Left renal cortex interstitium (tissue), 4 donors: ENCODE measurements at places on chromosomes 12 and 14.
A peak's percentile ranks its signal among the peaks of the same experiment; 100 is the strongest.

DNA sequence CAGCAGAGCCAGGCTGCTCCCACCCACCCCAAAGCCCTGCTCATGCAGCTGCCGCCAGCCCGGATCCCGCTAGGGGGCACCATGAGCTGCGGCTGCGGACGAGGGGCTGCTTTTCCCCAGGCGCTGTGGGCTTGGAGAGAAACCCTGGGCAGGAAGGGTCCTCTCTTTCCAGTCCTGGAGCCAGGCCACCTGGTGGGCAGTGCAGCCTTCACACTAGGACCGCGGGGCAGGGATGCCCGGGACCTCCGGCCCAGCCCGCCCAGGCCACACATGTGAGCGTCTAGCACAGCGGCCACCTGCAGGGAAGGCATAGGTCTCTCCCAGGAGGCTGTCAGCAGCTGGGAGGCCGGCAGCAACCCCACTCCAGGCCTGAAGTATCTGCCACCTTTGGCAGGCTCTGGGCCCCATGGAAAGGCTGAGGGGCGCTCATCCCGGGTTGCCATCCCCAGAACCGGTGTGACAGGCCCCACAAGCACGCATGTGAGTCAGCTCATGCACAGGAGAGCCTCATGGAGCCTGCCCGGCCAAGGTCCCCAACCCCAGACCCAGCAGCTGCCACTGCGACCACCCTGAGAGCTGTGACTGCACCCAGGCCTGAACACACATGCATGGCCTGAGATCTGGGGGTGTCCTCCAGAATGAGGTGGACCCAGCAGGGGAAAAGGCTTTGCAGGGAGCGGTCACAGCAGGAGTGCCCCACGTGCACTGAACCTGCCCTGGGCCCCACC lies 280.0 kb upstream of the RTL1 start:
- no peak for DNase-seq

DNA sequence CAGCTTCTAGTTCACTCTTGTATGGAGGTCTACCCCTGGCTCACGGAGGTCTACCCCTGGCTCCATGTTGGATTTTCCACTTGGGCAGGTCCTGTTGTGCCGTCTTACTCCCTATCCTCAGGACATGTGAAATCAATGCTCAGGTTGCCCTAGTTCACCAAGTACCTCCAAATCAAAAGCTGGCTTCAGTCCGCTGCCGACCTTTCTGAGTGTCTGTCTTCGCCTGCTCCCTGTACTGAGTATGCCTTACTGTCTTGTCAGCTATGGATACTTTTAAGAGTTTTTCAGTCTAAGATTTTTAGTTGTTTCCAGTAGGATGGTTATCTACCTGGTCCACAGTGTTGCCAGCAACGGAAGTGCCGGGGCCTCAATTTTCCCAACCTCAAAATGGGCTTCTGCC lies 40.1 kb upstream of the BCL11B start:
- DNase-seq, result no peak

DNA sequence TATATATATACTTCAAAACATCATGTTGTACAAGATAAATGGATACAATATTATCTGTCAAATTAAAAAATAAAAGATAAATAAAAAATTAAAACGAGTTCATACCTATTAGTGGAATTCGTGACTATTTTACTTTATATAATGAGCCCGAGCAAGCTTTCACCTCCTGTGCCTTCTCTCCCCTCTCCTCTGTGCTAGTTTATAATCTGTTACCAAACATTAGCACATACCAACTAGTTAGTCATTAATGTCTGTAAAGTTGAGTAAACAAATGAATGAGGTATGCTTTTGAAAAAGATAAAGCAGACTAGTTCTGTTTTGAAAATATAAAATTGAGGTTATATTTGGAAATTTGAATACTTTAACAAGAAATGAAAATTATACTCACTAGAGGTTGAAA lies 84.0 kb downstream of the LRRC9 start:
- DNase-seq, result no peak

DNA sequence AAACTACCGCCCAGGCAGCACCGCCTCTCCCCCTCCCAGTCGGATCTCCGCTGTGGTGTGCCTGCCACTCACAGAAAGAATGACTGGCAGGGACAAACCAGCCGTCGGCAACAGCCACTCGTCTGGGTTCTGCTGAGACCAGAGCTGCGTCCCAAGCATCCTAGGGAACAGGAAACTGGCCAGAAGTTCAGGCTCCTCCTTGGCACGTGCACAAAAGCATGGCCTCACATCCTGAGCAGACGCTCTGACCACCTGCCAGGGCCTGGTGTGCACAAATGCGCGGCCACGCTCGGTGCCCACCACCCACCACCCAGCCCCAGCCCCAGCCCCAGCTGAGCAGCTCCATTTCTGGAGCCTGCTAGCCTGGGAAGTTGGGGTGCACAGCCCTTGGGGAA lies 214.8 kb downstream of the DPF3 start:
- DNase-seq, result no peak

DNA sequence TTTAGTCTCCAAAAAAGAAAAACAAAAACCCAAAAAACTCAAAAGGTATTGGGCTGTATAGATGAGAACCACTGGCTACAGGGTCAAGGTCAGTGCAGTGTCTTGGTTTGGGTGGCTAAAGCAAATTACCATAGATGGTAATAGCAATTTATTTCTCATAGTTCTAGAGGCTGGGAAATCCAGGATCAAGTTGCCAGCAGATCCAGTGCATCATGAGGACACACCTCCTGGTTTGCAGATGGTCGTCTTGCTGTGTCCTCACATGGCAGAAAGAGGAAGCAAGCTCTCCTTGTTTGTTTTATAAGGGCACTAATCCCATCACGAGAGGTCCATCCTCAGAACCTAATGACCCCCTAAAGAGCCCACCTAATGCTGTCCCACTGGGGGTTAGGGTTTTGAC lies 11.2 kb downstream of the COX14 start:
- DNase-seq, result no peak

- no peak for DNase-seq
These were observed 68.9 kb upstream of the BBS10 start for GRCh38 chr12:76417116-76417515.

DNA sequence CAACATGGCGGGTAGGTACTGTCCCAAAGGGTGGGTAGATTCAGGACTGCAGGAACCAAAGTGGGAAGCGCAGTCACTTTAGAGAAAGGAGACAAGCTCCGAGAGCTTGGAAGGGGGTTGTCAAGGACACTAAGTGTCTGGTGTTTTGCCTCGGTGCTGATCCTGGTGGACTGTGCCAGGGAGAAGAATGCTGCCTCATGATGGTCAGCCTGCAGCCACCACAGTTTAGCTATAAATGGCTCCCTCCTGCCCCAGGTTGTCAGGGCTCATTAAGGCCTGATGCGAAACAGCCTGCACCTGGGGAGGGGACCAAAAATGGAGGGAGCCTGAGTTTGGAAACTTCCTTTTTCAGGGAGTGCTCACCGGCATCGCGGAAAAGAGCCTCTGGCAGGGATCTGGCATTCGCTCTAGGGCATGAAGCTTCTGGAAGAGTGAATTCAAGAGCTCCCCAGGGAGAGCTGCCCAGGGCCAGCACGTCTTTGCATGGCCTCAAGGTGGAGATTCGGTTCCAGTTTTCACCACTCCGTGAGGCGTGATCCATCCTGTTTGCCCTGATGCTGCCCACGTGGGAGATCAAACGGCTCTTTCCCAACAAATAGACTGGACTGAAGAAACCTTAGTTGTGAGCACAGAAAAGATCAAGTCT lies 164.0 kb downstream of the FOXN3 start:
- no peak for DNase-seq

- DNase-seq, result no peak
These were observed 66.4 kb downstream of the PTPRR start for GRCh38 chr12:70854138-70854537.

GRCh38 chr12:124904306-124905098 lies 9.9 kb downstream of the UBC start:
- no peak for DNase-seq

- DNase-seq, result no peak
These were observed 23.4 kb upstream of the BMP4 start for GRCh38 chr14:53979747-53980642.

DNA sequence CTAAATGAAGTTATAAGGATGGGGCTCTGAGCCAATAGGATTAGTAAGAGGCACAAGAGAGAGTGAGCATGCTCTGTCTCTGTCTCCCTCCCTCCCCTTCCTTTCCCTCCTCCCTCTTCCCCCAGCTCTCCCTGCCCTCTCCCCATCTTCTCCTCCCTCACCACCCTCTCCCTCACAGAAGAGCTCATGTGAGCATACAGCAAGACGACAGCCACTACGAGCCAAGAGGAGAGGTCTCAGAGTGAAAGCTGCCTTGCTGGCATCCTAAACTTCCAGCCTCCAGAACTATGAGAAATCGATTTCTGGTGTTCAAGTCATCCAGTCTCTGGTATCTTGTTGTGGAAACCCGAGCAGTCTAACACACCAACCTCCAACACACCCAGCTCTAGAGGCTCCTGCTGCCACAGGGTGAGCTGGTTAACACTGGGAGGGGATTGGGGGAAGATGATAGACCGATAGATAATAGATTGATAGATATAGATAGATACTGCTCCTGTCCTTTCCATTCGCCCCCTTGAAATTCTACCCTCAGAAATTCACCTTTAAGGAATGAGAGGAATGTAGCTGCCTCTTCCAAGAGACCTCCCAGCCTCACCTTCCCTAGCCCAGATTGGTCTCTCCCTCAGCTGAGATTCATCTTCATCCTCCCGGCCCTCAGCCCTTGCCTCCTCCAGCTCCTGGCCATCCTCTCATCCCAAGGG lies 25.8 kb upstream of the ACTN1 start:
- DNase-seq, result no peak

- no peak for DNase-seq
These were observed 125.8 kb downstream of the KTN1 start for GRCh38 chr14:55705651-55706364.

DNA sequence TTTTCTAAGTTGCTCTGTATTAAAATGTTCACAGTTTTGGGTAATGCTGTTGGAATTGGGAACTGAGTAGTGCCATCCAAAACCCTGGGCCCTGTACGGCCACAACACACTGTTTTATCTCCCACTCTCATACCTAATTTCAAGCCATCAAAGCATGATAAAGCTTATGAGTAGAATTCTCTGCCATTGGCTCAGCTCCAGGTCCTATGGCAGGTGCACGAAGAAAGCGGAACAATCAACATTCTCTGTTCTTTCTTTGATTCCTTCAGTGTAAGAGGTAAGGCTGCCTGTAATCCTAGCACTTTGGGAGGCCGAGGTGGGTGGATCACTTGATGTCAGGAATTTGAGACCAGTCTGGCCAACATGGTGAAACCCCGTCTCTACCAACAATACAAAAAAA lies 394.9 kb downstream of the CCDC91 start:
- no peak for DNase-seq

DNA sequence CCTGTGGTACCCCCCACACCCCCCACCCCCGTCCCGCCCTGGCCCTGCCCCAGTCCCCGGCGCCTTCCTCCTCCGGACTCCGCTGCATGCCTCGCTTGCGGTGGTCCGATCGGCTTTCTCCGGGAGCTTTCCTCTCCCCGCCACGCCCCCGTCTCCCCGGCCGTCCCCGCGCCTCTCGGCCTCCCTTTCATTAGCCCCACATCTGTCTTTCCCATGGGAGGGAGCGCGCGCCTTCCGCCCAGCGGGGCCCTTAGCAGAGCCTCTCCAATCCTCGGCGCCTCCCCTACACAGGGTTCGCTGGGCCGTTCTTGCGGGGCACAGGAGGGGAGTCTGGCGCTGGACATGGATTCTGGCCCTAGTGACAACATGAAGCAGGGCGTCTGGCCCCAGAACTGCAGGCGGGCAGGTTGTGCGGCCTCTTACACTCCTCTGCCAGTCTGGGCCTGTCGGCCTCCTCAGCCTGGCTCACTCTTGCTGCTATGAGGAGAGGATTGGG lies 1.5 kb upstream of the EFS start:
- peak; percentile 69 for DNase-seq

- DNase-seq, result no peak
These were observed 291.7 kb upstream of the DDHD1 start for GRCh38 chr14:53444677-53445312.

DNA sequence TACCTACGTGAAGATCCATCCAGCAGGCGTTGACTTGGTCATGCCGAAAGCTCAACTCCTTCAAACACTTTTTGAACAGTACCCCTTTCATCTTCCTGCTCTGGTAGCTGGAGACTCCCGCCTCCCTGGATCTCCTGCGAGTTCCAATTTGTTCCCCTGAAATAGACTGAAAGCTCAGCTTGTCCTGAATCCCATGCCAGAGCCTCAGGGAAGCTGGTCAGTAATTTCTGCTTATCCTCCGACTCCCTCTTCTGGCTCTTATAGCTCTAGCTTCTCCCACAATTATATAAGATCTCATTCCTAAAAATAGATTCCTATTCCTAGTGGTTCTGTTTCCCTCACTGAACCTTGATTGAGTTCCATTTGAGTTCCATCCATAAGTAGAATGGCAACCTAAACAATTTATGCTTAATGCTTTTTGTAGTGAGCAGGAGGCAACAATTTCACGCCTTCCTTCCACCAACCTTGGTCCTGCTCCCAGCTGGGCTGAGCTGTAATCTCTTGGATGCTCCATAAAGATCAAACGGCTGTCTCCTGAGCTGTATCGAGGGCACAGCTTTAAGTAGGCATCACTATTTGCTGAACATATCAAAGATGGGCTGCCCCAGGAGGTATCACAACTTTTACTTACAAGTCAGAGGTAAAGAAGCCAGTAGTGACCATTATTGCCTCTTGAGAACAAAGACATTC lies 8.0 kb upstream of the TMEM132C start:
- no peak for DNase-seq

GRCh38 chr12:92778525-92778924 lies 75.7 kb downstream of the PLEKHG7 start:
- no peak for DNase-seq

GRCh38 chr14:99012703-99013102 lies 259.3 kb downstream of the BCL11B start:
- DNase-seq, result no peak

- no peak for DNase-seq
These were observed 142.5 kb upstream of the SSTR1 start for GRCh38 chr14:38065106-38065762.

DNA sequence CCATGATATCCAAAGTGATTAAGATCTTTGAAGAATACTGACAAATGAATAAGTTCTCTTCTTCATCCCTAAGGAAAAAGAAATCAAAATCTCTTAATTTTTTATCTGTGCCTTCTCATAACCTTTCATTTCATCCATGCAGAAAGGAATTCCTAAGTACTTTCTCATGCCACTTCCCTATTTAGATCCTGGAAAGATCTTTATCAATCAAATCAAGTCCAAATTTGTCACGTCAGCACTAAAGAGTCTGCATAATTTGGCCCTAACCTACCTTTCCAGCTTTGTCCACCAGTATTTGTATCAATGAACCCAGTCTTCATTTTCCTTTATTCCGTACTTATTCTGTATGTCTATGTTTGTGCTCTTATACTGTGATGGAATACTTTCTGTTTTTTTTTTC lies 41.2 kb downstream of the VEZT start:
- no peak for DNase-seq

DNA sequence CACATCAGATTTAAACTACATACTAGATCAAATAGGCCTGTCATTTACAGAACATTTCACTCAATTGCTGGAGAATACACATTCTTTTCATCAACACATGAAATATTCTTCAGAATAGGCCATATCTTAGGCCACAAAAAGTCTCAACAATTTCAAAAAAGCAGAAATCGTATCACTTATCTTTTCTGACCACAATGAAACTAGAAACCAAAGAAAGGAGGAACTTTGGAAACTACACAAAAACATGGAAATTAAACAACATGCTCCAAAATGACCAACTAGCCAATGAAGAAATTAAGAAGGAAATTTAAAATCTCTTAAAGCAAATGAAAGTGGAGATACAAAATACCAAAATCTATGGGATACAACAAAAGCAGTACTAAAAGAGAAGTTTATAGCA lies 35.1 kb downstream of the PARP11 start:
- DNase-seq, result no peak

GRCh38 chr12:92735131-92735721 lies 32.4 kb downstream of the PLEKHG7 start:
- no peak for DNase-seq
